RKO (cell line): ENCODE measurements at places on chromosomes 16 and 17.
A peak's percentile ranks its signal among the peaks of the same experiment; 100 is the strongest.

DNA sequence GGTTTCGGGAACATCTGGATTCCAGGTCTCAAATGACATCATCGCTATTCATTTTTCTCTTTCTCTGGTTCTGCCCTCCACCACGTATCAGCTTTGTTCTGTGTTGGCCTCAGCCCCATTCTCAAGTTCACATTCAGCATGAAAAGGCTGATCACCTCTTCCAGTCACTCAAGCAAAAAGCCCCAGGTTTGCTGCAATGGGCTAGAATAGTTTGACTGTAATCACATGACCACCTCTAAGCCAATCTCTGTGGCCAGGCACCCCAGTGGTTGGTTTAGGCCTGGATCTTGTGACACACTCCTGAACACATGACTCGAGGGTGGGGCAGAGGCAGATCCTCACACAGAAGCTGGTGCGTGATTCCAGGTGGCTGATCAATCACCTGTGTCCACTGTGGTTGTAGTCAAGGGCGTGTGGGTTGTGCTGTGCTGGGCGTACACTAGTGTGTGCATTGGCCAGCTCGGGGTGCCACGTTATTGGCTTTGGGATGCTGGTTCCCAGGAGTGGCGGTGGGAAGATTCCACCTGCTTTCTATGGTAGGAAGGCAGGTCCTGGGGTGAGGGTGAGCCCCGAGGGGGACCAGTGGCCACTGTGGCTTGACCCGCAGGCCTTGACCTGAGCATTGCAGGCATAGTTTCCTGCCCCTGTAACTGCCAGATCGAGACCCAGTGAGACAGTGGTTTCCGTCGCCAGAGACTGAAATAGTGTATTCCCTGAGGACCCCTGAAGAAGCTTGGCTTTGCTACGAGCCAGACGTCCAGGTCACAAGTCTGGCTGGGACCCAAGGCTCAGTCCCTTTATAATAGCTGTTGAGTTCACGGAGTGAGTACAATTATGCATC lies 12.0 kb downstream of the EEF2K start:
- no peak for DNase-seq

DNA sequence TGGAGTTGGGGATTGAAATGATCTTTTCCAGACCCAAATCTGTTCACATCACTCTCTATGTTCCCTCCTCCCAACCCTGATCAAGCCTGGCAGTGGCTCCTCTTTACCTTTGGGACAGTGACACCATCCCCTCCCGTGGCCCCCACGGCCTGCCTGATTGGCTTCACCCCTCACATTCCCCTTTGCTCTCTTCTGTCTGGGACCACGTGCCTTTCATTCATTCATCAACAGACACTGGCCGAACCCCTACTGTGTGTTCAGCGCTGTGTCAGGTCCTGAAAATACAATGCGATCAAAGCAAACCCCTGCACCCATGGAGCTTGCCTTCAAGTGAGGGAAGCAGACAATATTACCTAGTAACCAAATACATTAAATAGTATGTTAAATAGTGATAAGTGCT lies 2.2 kb upstream of the ALOX12B start:
- DNase-seq, result no peak

DNA sequence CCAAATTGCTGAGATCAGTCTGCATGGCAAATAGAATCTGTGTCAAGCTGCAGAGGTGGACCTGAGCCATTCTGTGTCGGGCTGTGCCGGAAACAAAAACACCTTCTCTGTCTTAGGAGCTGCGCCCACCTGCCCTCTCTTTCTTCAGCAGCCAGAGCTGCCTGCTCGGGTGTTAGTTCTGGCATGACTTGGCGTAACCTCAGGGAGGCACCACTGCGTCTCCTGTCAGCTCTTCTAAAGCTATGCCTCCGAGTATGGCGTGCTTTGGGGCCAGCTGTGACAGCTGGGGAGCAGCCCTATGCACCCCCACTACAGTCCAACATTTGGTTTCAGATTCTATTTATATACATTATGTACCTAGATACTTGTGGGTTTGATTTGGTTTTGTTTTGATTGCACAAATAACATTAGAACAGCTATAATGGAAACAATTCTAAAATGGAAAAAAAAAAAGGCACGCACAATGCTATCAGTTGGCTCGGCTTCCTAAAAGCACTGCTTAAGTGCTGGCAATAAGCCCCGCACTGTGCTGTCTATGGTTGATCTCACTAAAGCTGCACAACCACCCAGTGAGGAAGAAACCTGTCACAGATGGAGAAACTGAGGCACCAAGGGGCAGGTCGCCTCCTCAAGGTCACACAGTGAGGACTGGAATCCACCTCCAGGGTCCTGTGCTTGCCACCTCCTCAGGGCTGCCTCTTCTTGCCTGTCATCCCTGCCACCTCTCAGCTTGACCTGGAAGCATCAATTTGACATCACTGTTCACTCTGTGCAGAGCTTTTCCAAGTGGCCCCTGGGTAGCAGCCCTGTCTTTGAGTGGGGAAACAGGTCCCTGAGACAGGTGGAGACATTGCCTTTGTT lies 18.7 kb upstream of the ADGRG1 start:
- DNase-seq, result no peak

GRCh38 chr17:68184141-68184571 lies 63.7 kb upstream of the AMZ2 start:
- no peak for DNase-seq

- DNase-seq, result no peak
Observed at GRCh38 chr17:74647871-74648672, 24.5 kb upstream of the CD300E start.

DNA sequence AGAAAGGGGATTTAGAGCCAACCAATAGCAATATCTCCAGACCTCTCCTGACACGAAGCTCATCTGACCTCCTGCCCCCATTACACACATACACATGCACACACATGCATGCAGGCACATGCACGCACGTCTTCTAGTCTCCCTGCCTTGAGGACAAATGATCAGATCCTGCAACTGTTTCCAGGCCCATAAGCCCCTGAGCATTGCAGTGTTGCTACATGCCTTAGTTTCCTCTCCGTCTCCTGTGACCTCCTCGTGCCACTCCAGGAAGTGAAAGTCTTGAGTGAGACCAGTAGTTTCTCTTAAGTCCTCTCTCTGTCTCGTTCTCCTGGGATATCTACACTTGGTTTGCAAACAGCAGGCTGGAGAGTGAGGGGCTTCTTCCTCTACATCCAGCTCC lies 8.2 kb downstream of the CIITA start:
- no peak for DNase-seq

- DNase-seq, result no peak
Observed at GRCh38 chr17:9519583-9520272, 55.9 kb downstream of the STX8 start.

GRCh38 chr17:2468270-2468669 lies 43.4 kb downstream of the METTL16 start:
- no peak for DNase-seq

DNA sequence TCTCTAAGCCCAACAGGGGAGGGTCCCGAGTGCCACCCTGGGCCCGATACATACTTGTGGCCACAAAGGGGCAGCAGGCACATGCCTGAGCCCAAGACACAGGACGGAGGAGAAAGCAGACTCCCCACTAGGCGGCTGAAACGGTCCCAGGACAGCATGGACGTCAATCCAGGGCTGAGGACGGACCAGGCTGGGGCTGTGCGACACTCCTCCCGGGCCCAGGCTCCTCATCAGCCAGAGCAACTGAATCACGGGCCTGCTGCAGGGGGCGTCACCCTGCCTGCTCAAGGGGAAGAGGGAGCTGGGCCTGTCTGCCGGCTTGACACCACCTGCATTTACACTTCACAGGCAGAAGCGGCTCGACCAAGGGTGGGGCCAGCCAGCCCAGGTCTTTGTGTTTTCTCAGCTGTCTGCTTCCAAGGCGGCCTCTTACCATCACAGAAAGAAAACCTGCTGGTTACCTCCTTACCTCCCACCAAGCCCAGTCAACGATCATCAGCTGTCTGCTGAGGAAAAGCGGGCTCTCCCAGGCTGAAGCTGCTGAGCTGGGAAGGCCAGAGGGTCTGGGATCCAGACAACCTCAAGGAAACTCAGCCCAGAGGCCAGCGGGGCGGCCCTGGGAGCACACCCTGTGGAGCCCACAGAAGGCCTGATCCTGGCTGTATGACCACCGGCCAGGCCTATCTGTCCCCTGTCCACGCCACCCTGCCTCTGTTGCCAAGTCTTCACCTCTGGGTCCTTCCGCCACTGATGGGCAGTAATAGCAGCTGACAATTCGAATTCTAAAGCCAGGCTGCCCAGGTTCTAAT lies 26.4 kb downstream of the KIFC3 start:
- DNase-seq, result no peak

DNA sequence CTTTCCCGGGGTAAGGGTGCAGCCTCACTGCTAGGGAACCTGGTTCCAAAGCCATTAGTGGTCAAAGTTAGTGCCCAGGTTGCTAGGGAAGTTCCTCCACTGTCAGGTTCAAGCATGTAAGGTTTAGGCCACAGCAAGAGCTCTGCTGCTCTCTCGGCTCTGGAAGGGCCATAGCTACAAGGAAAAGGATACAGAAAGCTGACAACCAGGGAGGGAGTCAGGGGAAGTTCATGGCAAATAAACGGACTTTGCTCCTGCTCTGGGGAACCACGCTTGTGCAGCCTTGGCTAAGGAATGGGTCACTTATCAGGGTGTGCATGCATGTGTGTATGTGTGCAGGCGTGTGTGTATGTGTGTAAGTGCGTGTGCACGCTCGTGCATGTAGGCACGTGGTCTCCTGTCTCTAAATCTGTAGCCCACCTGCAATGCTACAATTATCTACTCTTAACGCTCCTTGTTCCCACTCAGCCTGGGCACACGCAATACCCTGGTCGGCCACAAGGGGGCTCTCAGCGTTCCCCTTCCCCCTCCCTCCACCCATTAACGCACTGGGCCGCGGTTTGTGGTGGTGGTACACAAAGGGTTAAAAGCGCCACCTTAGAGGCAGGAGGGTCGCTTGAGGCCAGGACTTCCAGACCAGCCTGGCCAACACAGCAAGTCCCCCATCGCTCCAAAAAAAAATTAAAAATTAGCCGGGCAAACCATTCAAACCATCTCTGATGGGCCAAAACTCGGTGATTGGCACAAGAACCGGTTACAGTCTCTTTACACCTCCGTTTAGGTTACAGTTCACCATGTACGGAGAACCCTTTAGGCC lies 48.4 kb upstream of the KDM8 start:
- DNase-seq, result peak; percentile 24

- no peak for DNase-seq
Observed at GRCh38 chr17:56593646-56594319, at the start of gene NOG. NOG (plus strand) TSS chr17:56593699; CDS start chr17:56594224, 525 bp downstream.

DNA sequence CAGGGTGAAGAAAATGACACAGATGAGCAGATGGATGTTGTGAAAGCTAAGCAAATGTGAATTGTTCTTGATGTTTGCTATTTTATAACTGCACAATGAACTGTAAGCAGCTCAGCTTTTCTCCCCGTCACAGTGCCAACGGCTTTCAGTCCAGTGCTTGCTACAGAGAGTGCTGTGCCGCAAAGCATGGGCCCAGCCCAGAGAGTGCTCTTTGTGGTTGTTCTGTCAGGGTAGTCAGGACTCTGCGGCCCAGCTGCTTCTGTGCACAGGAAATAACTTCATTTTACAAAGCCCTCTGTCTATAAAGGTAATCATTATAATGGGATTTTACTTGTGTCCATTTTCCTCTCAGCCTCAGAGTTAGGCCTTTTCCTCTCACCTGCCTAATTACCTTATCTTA lies 39.1 kb downstream of the CDRT15 start:
- DNase-seq, result no peak

DNA sequence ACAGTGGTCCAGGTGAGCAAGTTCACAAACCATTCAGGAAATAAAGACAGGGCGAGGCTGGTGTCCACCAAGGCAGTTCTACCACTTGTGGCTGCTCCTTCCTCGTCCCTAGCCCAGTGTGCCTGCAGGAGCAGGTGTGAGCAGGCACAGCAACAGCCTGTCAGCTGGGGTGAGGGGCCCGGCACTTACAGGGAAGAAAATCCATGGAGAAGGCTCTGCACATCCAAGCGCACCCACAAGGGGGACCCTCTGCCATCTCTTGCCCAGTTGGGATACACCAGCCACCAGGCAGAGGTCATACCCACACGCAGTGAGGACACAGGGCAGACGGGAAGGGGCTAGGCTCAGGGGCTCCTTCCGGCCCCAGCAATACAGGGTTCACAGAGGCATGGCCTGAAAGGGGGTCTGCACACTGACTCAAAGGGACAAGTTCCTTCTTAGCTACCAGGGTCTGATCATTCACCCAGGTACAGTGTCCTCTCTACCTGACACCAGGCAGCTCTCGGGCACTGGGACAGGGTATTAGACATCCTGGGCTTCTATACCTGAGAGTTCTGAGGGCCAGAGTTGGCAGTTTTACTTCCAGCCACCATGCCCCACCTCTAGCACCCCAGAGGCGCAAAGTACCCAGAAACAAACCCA lies 27.0 kb downstream of the CDIP1 start:
- DNase-seq, result peak; percentile 51

GRCh38 chr17:75086496-75087181 lies 1.1 kb upstream of the SLC16A5 start:
- DNase-seq, result no peak

GRCh38 chr17:14469971-14470370 lies 169.1 kb downstream of the HS3ST3B1 start:
- DNase-seq, result no peak

DNA sequence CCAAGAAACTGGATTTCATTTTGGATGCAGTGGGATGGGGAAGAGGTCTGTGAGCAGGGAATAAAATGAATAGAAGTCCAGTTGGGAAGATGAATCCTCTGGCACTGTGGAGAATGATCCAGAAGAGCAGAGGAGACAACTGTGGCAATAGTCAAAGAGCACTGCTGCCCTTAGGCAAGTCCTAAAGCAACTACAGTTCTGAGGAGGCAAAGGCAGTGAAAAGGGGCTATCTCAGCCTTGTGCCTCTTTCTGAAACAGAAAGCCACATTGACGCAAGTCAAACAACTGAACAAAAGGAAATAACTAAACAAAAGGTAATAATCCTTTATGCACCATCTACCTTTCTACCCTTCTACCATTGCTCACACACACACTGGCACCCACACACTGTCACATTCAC lies 238.0 kb upstream of the AXIN2 start:
- no peak for DNase-seq

DNA sequence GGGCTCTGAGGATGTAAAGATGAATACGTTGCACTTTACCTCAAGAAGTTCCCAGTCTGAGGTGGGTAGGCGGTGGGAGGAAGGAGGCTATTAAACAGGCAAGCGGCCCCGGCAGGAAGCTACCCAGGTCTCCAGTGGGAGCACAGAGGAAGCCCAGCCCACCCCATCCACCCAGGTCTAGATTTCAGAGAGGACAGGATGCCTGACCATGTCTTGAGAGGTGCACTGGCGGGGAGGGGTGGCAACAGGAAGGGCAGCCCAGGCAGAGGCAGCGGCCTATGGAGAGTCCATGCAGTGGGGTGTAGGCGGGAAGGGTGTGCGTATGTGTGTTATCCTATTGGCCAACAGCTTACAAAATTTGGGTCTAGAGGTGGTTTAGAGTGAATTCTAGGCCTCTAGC lies 13.9 kb downstream of the SARM1 start:
- DNase-seq, result peak; percentile 20

GRCh38 chr17:9079461-9080103 lies 58.3 kb downstream of the NTN1 start:
- DNase-seq, result no peak

DNA sequence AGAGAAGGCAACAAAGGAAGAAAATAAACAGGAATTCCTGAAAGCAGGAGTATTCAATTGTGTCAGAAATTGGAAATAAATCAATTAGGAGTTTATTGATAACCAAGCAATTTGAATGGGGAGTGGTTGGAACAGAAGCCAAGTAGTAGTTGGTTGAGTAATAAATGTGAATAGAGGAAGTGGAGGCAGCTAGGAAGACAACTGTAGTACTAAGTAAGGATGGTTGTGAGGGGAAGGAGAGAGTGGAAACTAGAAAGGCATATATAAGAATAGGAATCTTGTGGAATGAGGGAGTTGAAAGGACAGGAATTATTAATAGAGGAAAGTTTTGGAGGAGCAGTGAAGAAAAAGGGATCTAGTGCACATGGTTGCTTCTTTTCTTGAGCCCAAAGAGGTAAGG lies 34.4 kb downstream of the NFAT5 start:
- no peak for DNase-seq

- peak; percentile 75 for DNase-seq
Observed at GRCh38 chr17:81601525-81602120, 35.3 kb downstream of the NPLOC4 start.
